Fibroblast of villous mesenchyme (primary cell): ENCODE measurements at places on chromosomes 7 and 10. TPM values are rescaled to one million over a fixed set of nuclear protein-coding genes. Genes with fewer than 3 reads are reported as not detected.

The TIAL1 gene
- total RNA-seq, result 40.9 and 66.9 TPM in 2 replicates

The GHRHR gene
- not detected in 2 replicates for total RNA-seq

The ARHGEF35 gene
- total RNA-seq, result 0.97 and 3.0 TPM in 2 replicates

The SEPHS1 gene
- 18.1 and 26.1 TPM in 2 replicates for total RNA-seq

The PLPP4 gene
- total RNA-seq, result 0.86 and 4.2 TPM in 2 replicates

The C10orf53 gene
- total RNA-seq, result not detected in 2 replicates
